D721Med (cell line): ENCODE measurements at places on chromosomes 12 and 14.

- no peak for DNase-seq
These were observed 1.5 kb downstream of the PRR4 start for GRCh38 chr12:10847744-10848143.

DNA sequence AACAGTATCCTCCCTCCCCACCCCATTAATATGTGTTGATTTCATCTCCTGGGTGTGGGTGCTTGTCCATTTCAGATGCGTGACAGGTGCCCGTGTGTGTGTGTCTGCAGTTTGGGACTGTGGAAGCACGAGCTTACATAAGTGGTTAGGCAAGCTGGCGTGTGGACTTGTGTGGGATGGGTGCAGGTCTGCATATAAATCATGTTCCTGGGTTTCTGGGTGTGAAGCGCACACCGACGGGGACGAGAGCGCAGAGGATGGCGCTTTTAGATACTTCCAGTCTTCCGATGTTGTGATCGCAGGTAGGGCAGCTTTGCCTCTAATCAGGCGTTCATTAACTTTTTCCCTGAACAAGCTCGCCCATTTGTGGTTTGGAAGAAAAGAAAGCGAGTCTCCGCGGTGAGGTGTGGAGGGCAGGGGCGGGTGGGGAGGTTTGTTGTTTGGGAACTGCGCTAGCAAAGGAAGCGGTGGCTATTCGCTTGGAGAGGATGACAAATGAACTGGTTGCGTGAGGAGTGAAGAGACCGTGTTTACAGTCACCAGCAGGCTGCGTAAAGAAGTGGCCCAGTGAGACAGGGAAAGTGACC lies 865 bp downstream of the RGS6 start:
- no peak for DNase-seq

- DNase-seq: no peak
These were observed 46.0 kb downstream of the KCNK10 start for GRCh38 chr14:88276923-88277596.

- no peak for DNase-seq
These were observed 3.4 kb downstream of the NTS start for GRCh38 chr12:85877459-85877858.

DNA sequence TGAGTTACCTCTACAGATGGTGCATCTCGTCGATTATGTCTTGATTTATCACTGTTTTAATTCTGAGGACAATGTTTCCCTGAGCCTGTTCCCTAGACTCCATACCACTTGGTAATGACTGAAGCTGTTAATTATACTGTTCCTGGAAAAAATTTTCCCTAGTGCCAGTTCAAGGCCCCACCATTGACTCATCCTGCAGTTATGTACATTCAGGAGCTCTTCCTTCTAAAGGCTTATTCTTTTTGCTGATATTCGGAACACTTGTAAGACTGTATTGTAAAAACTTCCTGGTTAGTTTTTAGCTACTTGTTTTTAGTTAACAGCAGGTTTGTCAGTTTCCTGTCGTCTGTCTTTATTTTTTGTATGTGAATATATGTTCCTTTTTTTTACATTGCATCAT lies 30.4 kb upstream of the PPP2R5E start:
- DNase-seq: no peak

- DNase-seq: no peak
These were observed 90.7 kb downstream of the RERGL start for GRCh38 chr12:17999174-17999801.

- DNase-seq: no peak
These were observed 15.4 kb downstream of the TMTC1 start for GRCh38 chr12:29768372-29768771.

DNA sequence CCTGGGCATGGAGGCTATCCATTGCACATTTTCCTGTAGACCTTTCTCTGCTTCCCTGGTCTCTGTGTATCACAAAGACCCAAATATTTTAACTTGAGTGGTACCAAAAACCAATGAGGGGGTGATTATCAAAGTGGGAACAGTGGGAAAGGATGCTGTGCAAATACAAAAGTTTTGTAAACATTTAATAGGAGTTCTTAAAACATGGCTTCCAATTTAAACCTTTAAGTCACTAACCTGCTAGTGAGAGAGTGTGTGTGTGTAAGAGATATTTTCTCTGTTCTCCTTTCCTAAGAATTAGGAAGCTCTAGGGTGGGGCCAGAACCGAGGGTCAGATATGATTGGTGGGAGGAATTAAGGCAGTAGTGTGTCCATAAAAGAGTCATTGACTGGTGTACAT lies 64.5 kb upstream of the ARHGAP5 start:
- DNase-seq: no peak

DNA sequence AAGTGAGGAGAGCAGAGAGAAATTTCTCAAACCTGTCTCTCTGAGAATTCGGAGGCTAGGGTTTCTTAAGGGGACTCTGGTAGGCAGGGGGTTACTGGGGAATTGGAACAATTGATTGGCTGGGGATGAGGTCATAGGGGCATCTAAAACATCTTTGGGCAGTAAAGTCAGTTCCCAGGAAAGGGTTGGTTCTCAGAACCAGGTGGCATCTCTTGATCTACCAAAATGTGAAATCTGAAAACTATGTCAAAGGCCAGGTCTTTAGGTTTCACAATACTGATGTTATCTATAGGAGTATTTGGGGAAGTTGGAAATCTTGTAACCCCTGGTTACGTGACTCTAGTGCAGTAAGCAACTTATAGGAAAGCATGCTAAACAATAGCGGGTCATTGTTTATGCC lies 6.9 kb downstream of the C12orf75 start:
- DNase-seq: no peak

GRCh38 chr12:49253033-49253623 lies 11.8 kb upstream of the TUBA1C start:
- DNase-seq: no peak

DNA sequence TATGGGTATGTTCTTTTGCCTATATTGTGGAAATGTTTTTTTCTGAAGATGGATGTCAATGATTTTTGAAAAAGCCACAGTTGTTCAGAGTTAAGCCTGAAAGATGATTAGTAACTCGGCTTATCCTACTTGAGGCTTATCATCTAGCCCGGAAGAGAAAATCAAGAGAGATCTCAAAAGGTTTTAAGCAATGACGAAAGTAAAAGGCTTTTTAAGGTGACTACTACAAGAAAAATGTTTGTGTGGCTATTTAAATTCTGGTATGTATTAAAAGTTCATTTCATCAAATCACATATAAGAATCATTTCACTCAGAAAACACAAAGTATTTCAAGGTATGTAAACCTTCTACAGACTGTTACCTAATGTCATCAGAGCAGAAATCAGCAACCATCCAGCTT lies 40.2 kb downstream of the HEATR5A start:
- peak; percentile 27 for DNase-seq

- DNase-seq: no peak
These were observed 304.8 kb downstream of the PCNX1 start for GRCh38 chr14:71212093-71212492.

- no peak for DNase-seq
These were observed 26.8 kb downstream of the FERMT2 start for GRCh38 chr14:52923902-52924575.

DNA sequence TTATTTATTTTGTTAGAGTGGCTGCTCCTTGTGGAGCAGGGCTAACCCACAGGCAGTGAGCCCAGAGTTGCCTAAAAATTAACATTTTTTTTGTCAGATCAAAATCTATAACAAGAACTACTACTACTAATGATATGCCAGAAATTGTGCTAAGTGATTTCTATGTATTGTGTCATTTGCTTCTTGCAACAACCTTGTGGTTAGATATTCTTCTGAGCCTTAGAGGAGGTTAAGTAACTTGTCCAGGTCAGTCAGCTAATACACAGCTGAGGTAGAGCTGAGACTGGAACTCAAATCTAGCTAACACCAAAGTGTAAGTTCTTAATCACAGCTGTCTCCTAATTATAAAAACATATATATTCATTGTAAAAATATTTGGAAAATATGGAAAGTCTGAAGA lies 29.8 kb downstream of the CFL2 start:
- no peak for DNase-seq

DNA sequence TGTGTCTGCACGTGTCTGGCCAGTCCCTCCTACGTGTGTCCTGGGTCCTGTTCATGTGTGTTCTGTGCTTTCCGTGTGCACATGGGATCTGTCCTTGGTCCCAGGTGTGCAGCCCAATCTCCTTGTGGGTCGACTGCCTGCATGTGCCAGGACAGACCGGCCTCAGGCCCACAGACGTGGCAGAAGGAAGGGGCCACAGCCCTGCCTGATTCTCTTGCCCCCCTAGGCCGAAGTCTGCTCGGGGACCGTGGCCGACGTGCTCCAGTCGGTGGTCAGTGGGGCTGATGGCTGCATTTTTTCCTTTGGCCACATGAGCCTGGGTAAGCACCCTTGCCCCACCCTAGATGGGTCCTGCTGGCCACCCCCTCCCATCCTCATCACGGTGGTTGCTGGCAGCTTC lies 34.0 kb downstream of the KIF26A start:
- DNase-seq: no peak

- no peak for DNase-seq
These were observed 60.7 kb upstream of the CCND2 start for GRCh38 chr12:4212845-4213244.

DNA sequence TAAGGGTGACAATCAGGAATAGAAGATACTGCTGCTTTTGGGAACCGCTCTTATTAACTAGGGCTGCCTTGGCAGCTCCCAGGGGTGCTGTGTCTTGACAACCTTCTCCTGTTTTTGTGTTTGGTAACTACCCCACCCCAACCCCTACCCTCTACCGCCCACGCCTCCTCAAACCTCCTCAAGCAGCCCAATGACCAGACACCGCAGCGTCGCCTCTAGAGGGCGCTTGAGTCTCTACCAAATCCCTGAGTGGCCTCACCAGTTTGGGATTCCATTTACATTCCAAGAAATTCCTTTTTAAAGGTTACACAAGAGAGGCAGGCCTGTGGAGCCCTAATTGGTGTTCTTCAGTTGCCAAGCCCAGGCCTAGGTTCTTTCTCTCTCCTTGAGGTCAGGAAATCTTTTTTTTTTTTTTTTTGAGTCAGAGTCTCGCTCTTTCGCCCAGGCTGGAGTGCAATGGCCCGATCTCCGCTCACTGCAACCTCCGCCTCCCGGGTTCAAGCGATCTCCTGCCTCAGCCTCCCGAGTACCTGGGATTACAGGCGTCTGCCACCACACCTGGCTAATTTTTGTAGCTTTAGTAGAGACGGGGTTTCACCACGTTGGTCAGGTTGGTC lies 72.4 kb upstream of the USP44 start:
- DNase-seq: peak; percentile 53

DNA sequence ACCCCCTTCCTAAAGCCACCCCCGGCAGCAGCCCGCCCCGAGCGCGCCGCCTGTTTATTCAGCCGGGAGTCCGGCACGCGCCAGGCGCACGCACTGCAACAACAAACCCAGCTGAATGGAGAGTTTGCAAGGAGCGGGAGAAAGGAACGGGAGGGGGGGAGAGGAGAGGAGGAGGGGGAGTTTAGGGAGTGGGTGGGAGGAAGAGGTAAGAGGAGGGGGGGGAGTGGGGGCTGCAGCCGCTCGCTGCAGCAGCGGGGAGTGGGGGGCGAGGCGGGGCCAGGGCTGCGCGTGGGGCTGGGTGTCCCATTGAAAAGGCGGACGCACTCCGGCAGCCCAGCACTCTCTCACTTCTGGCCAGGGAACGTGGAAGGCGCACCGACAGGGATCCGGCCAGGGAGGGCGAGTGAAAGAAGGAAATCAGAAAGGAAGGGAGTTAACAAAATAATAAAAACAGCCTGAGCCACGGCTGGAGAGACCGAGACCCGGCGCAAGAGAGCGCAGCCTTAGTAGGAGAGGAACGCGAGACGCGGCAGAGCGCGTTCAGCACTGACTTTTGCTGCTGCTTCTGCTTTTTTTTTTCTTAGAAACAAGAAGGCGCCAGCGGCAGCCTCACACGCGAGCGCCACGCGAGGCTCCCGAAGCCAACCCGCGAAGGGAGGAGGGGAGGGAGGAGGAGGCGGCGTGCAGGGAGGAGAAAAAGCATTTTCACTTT lies at the start of gene ASCL1:
Gene ASCL1, plus strand, starts transcription at position 336 of the 712 bp plus-strand sequence. CDS start 571 bp downstream, outside the sequence.
- DNase-seq: no peak

DNA sequence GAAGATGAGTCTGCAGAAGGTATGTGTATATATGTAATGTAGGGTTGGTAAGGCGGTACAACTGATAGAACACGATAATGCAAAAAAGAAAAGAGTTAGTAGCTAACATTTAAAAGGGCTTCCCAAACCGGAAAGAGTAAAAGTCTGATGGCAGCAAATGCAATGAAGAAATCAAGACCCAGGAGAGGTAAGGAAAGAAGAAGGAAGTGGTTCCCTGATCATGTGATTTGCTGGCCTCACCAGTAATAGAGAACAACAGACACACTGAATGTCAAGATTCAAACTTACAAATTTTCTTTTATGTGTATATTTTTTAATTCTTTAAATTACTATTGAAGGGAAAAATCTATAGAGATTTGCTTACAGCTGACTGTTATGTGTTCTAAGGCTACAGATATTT lies 18.4 kb downstream of the ZFC3H1 start:
- no peak for DNase-seq

DNA sequence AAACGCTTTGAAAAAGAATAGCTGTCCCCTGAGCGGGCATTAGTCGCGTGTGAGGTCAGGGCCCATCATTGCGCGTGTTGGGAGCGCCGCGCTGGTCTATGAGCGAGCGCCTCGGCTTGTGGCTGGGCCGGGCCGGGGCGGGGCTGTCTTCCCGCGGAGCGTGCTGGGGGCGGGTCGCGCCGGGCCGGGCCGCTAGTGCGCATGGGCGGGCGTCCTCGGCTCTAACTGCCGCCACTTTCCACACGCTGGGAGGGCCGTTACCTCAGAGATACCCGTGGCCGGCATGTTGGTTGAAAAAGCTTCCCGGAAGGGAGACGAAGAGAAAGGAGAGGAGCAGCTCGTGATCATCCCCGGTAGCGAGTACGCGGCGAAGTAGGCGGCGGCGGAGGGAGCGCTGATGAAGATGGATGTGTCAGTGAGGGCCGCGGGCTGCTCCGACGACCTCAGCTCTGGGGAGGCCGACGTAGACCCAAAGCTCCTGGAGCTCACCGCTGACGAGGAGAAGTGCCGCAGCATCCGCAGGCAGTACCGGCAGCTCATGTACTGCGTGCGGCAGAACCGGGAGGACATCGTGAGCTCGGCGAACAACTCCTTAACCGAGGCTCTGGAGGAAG lies at the start of gene EID3:
Gene EID3, plus strand, starts transcription at position 202 of the 614 bp plus-strand sequence. Its CDS starts 196 bp downstream, at position 398.
- no peak for DNase-seq

DNA sequence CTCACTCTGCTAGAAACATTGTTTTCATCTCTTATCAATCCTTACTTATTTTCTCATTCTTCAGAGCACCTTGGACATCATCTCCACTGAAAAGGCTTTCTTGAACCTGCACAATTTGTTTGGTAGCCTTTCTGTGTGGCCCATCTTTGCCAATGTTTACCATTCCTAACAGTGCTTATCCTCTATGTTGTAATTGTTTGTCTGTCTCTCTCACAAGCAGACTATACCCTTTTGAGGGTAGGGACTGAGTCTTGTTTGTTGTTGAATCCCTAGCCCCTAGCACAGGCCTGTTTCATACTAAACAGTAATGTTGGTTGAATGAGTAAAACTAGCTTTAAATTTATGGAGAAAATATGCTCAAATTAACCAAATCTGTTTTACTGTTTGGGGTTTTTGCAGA lies 9.2 kb downstream of the MRPL42 start:
- DNase-seq: no peak

GRCh38 chr14:23582906-23583760 lies 4.5 kb upstream of the JPH4 start:
- no peak for DNase-seq

- DNase-seq: peak; percentile 8
These were observed 3.1 kb downstream of the MCRS1 start for GRCh38 chr12:49564686-49565405.

GRCh38 chr14:95222151-95222631 lies 64.9 kb upstream of the DICER1 start:
- DNase-seq: no peak

- no peak for DNase-seq
These were observed 128.3 kb downstream of the SAMD4A start for GRCh38 chr14:54695196-54695595.
